H4 (cell line): ENCODE measurements at places on chromosomes 7 and 10. TPM values are rescaled to one million over a fixed set of nuclear protein-coding genes. Genes with fewer than 3 reads are reported as not detected.

- DNase-seq: no peak
Observed at GRCh38 chr10:114208351-114208750, 29.2 kb downstream of the TDRD1 start.

GRCh38 chr7:47663851-47664250 is 81.9 kb upstream of the TNS3 start:
- no peak for DNase-seq

GRCh38 chr7:44963364-44964290 is 15.2 kb downstream of the MYO1G start:
- DNase-seq: no peak

GRCh38 chr10:131845505-131846239 is 55.1 kb upstream of the PPP2R2D start:
- DNase-seq: no peak

DNA sequence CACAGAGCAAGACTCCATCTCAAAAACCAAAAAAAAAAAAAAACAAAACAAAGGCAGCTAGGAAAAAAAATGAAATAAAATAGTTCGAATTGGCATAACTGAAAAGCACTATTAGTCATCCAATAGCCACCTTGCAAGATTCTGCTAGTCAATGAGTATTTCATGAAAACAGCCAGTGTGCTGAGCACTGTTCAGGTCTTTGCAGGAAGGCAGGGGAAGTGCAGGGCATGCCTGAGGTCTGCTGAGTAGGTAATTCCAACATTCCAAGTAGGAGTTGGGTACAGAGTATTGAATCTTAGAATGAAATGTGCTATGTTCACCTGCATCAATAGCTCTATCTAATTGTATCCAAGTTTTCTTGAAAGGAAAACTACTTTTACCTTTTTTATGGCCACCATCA is 22.9 kb downstream of the ABRAXAS2 start:
- no peak for DNase-seq

- no peak for DNase-seq
Observed at GRCh38 chr10:97207131-97207530, 21.4 kb upstream of the SLIT1 start.

DNA sequence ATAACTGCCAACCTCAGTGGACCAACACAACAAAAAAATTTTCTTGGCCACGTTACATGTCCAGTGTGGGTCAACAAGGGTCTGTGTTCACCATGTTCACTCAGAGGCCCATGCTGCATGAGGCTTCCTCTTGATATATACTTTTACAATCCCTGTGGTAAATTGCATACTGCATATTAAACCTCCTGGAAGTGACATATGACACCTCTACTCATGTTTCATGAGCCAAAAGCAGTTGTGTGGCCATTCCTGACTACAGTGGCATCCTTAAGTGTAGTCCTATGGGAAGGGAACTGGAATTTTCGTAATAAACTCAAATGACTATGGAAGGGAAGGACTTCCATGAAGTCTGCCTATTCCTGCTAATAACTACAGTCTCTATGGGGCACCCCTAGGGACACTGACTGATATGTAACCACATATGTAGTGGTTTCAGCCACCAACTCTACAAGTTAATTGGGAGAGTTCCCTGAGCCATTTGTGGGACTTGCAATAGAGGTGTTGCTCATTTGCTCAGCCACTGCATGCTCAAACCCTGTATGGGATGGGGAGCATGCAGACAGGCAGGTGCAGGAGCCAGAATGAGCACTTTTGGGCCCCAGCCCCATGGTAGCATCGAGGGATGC is 9.7 kb downstream of the DYNC1I1 start:
- no peak for DNase-seq

DNA sequence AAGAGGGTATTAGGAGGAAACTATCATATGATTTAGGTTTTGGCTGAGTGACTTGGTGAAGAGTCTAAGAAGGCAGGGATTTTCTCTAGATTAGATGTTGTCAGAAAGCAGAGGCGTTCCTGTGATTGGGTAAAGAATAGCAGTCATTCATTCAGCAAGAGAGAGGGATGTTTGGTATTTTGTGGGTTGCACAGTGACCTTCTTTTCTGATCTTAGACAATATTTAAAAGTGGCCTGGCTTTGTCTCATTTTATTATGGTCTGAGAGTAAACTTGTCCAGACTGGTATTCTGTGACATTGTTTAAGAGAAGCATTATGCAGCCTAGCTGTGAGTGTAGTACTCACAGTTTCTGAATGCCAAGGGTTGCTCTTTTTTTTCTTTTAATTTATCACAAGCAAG is 18.5 kb downstream of the HYAL4 start:
- no peak for DNase-seq

GRCh38 chr10:49609283-49610113 is 612 bp upstream of the SLC18A3 start:
- DNase-seq: no peak

GRCh38 chr7:13797545-13797944 is 191.9 kb downstream of the ETV1 start:
- DNase-seq: no peak

- peak; percentile 83 for DNase-seq
Observed at GRCh38 chr7:17774248-17774647, 166.0 kb downstream of the SNX13 start.

- no peak for DNase-seq
Observed at GRCh38 chr7:9189703-9190102, 756.3 kb downstream of the NXPH1 start.

DNA sequence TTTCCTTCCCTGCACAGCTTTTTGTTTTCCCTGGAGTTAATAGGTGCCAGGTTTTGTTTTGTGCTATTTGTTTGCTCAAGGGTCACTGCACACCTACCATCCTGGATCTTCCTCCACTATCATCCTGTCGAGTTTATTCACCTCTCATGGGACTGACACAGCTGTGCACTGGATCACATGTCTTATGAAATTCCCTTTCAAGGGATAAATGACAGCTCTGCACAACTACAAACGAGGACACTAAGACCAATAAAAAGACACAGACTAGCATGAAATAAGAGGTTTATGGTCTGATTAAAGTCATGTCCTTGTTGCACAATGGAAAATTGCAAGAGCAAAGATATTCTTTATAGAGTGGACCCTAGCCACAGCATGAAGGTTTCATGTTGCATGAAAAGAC is 76.7 kb upstream of the SFMBT2 start:
- no peak for DNase-seq

DNA sequence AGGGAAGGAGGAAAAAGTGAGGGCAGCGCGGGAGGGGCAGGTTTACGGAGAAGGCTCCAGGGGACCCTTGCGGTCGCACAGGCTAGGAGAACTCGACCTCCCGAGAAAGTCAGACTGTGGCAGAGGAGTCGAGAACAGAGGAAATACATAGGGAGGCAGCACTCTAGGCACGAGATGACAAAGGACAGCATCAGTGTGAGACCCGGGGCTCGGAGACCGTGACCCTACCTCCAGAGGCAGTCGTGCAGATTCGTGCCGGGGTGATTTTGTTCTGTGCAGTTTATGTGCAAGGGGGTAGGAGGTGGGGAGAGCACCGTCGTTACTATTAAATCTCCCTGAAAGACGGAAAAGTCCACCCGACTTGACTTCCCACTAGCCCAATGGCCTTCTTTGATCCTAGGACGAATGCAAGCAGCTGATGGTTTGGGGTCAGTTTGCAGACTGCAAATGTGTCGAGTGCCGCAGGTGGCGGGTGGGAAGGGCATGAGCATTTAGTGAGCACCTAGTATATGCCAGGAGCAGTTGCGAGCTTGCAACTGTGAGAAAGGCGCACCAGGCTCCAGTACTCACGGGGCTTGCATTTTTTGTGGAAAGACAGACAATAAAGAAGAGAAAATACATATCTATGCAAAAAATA is 674 bp upstream of the OSBPL3 start:
- DNase-seq: no peak

- DNase-seq: no peak
Observed at GRCh38 chr7:36153571-36154097, 580 bp downstream of the EEPD1 start.

GRCh38 chr10:24790599-24790998 is 66.9 kb upstream of the ARHGAP21 start:
- DNase-seq: no peak

- DNase-seq: no peak
Observed at GRCh38 chr7:97450516-97450915, 281.4 kb upstream of the TAC1 start.

DNA sequence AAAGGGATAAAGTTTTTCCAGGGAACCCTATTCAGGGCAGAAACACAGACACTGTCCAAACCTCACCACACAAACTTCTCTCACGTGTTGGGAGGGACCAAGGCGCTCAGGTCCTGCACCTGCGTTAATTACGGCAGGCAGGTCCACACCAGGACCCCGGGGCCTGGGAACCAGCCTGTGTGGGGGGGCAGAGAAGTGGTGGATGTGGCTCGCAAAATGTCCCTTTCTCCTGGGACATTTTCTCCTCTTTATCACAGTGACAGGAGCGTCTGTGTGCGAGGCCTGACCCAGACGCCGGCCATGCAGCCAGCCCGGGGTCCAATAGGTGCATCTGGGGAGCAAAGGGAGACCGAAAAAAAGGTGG is 73.4 kb upstream of the ZNF722 start:
- DNase-seq: no peak

DNA sequence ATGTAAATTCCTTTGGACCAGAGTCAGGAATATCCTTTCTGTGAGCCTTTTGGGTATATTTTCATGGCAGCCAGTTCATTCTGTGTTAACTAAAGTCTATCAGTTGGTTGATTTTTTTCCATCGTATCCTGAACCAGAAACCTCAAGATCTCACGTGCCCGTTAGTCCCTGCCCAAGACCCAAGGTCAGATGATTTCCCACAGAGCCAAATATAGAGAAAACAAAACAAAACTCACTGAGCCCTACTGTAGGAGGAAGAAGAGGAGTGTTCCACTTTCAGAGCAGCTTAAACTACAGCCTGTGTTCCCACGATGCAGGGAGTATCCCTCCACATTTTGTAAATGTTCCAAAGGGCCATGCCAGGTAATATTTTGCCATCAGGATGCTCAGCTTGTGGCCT is 96.0 kb upstream of the ADO start:
- no peak for DNase-seq

- DNase-seq: no peak
Observed at GRCh38 chr7:2071133-2071832, 161.5 kb downstream of the MAD1L1 start.

GRCh38 chr7:75732764-75733630 is 5.7 kb downstream of the HIP1 start:
- peak; percentile 83 for DNase-seq

GRCh38 chr7:131471250-131472004 is 85.0 kb downstream of the PODXL start:
- DNase-seq: no peak

- DNase-seq: no peak
Observed at GRCh38 chr7:106535234-106535932, 125.6 kb downstream of the CCDC71L start.

- no peak for DNase-seq
Observed at GRCh38 chr10:82609845-82610244, 734.9 kb downstream of the NRG3 start.

DNA sequence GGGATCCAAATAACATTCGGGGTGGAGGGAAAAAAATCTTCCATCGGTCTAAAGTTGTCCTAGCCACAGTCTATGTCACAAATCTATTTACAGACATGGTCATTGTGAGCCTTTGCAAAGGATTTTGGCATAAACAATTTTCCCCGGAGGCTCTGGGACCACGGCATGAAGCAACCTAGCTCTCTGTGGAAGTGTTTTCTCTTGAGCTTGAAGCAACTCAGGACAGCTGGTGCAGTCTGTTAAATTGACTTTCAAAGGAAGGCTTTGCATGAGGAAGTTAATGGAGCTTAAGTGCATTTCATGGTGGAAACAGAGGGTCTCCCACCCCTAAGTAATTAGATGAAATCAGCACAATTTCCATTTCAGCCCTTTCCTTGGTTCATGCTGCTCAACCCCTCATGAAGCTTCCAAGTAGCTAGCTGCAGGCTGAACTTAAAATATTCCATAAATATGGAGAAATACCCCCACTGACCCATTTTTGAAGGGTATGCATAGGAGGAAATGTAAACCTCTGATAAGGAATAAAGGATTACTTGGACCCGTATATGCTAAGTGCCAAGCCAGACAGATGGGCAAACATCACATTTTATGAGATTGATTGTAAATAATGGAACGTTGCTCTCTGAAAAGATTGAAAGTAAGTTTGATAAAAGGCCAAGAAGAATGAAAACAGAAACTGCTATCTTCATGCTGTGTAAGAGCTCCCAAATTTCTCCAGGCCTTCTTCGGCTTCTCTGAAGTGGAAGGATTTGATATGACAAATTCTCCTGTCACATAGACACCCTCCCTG is 39.9 kb downstream of the CCDC3 start:
- DNase-seq: no peak

GRCh38 chr10:73944356-73945100 is 33.6 kb downstream of the PLAU start:
- DNase-seq: no peak

GRCh38 chr7:117689406-117689805 is 183.8 kb downstream of the CTTNBP2 start:
- DNase-seq: no peak

- DNase-seq: peak; percentile 59
Observed at GRCh38 chr10:112958275-112958995, 8.4 kb downstream of the TCF7L2 start.

- no peak for DNase-seq
Observed at GRCh38 chr10:68727146-68727545, 6.1 kb downstream of the CCAR1 start.

DNA sequence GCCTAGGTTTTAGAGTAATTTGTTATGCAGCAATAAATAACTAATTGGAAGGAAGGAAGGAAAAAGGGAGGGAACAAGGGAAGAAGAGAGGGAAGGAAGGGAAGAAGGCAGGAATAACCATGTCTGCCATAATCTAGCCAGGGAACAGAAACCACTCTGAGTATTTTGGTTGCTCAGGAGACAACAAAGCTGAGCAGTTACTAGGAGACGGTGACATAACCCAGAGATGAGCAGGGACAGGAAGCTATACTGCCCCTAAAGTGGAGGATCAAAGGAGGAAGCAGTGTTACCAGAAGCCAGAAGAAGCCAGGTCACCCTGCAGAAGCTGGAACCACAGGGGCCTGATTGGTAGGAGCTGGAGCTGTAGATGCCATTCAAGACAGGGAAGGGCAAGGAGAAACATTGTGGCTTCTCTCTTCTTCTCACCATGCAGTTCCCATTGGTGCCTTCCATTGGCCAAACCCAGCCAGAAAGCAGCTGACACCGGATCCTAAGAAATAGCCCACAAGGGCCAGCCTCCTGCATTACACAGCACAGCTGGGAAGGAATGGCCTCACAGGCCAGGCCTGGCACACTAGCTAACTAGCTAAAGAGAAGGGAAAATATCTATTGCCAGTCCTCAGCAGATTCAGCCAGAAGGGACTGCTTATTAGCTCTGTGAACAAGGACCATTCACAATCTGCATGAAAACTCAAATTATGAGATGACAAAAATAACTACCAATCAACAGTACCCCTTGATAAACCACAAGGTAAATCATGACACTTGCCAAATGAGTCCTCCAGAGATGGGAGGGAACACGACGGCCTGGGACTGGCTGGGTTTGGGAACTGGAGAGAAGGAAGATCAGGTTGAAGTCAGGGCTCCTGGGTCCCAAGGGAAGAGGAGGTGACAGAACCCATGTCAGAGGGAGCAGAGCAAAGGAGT is 184.5 kb upstream of the NFE2L3 start:
- no peak for DNase-seq

The GBX1 gene
- total RNA-seq: not detected in 2 replicates

The EN2 gene
- 0.16 and 0.29 TPM in 2 replicates for total RNA-seq

The GPR146 gene
- 3.4 and 5.7 TPM in 2 replicates for total RNA-seq

The SEMA4G gene
- 0.27 and 0.89 TPM in 2 replicates for total RNA-seq

The HYAL4 gene
- 0.37 TPM in 1 of 2 replicates, not detected in the other for total RNA-seq

The SPAG6 gene
- 0.21 TPM in 1 of 2 replicates, not detected in the other for total RNA-seq

The CABCOCO1 gene
- 0.91 and 1.2 TPM in 2 replicates for total RNA-seq

The EGR2 gene
- total RNA-seq: 0.39 and 1.1 TPM in 2 replicates

The NUP42 gene
- total RNA-seq: 75.4 and 90.5 TPM in 2 replicates

The SPDYE1 gene
- not detected in 2 replicates for total RNA-seq

The CPN1 gene
- total RNA-seq: not detected in 2 replicates

The CLDN3 gene
- total RNA-seq: not detected in 2 replicates

The ACHE gene
- 0.15 TPM in 1 of 2 replicates, not detected in the other for total RNA-seq
